ENCODE measurements at places on chromosomes 1 and 21.

GRCh38 chr1:55081905-55082296, 42.6 kb downstream of the PCSK9 start:
- no peak for DNase-seq

DNA sequence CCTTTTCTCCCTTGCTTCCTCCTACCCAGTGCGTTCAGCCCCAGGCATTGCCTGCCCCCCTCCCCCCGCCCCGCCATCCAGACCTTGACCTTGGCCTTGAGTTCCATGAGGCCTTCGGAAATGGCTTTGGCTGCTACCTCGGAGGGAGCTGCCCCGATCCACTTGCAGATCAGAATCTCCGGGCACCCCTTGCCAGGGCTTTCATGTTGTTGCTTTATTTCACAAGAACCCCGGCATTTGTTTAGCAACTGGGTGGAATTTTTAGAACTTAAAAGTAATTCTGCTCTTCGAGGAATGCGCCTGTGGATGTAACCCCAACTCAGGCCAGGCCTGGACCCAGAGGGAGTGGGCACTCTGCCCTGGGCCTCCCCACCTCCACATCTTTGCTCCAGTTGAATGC, 154.1 kb upstream of the TMEM51 start:
- DNase-seq = no peak

GRCh38 chr1:246139745-246140182, 367.3 kb downstream of the SMYD3 start:
- no peak for DNase-seq

DNA sequence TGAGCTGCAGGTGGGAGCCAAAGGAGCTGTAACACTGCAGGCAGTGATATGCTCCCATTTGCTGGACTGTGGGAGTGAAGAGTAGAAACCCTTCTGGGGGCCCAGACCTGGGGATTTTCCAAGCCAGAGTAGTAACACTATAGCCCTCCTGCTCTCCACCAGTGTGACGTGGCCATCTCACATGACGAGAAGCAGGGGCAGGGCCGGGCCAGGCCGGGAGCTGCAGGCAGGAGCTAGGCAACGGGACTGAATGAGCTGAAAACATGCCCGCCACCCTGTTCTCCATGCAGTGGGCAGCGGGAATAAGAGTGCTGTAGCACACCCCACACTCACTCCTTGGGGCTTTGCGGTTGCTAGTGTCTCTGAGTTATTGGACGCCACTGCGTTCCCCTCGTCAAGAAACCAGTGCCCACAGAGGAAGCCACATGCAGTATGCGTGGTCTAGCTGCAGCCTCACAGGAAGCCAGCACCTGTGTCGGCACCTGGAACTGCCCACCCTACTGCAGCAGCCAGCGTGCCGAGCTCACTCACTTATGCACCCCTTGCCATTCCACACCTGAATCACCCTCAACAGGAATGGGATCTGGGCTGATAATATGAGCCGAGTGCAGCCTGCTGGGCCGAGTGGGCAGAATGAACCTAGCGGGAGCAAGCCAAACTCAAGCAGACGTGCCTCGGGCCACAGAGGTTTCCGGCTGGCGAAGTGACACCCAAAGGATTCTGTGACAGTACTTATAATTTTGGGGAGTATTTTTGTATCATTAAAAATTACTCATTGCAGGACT, 1389.6 kb downstream of the KCNT2 start:
- DNase-seq = no peak

GRCh38 chr1:31574749-31575368, 1.5 kb upstream of the TINAGL1 start:
- no peak for DNase-seq

- DNase-seq = no peak
Measured at GRCh38 chr1:41488040-41488951, 3.8 kb upstream of the EDN2 start.

- no peak for DNase-seq
Measured at GRCh38 chr1:207863893-207864535, 46.9 kb downstream of the CD34 start.

DNA sequence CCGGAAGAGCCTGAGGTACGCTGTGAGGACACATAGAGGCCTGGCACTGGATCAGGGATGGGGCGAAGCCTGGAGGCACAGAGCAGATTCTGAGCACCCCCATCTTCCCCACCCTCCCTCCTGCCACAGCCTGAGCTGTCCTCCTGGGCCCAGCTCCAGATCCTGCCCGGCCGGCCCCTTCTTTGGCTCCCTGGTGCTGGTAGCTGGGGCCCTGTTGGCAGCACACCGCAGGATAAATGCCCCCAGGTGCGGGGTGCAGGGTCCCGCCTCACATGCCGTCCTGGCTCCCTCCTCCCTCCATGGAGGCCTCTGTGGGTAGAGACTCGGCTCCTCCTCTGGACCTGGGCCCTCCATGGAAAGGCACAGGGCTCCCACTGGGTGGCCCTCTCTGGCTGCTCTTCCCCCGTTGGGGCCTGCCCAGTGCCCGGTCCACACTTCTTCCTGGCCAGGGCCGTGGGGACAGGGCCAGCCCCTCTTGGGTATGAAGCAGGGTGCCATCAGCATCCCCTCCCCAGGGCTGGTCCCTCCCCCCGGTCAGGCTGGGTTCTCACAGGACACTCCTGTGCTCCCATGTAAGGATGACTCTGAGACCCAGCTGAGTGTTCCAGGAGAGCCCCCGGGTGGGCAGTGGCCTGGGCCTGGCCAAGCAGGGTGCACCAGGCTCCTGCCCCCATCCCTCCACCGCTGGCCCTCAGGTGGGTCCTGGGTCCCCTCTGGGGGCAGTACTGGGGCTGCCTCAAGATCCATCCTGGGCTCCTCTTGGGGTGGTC, 1.1 kb upstream of the OBSCN start:
- no peak for DNase-seq

DNA sequence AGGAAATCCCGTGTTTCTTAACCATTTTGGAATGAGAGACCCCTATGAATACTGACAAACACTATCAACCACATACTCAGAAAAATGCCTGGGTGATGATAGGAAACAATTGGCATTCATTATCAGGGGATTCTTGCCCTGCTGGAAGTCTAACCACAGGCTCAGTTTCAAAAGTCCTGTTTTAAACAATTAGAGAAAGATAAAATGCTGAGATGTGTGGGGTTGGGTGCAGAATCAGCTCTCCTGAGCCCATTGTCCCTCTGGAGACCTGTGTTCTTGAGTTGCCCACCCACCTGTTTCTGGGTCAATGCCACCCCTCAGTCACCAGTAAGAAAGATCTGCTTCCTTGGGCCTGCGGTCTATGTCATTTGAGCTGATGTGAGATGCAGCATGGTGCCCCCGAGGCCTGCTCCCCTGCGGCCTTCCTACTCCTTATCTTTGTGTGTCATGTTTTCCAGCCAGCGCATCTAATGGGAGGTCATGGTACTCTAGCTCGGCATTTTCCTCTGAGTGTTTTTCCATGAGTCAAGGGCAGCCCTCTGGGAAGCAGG, 130.3 kb upstream of the PLXNA2 start:
- DNase-seq = no peak

GRCh38 chr1:119467219-119467618, 39.8 kb upstream of the HSD3B1 start:
- DNase-seq = no peak

DNA sequence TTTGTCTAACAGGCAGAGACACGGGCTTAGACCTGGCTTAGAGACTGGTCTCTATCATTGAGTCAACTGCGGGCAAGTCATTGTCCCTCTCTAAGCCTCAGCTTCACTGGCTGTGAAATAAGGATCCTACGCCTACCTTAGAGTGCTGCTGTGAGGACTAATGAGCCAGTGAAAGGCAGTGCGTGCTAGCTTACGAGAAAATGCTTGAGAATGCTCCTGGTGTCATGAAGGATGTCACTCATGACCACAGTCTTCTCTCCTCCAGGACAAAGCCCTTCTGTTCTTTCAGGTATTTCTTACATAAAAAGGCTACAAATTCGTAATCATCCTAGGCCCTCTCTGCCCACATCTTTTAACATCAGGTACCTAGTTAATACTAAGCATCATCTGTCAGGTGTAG, 16.5 kb upstream of the A3GALT2 start:
- no peak for DNase-seq

DNA sequence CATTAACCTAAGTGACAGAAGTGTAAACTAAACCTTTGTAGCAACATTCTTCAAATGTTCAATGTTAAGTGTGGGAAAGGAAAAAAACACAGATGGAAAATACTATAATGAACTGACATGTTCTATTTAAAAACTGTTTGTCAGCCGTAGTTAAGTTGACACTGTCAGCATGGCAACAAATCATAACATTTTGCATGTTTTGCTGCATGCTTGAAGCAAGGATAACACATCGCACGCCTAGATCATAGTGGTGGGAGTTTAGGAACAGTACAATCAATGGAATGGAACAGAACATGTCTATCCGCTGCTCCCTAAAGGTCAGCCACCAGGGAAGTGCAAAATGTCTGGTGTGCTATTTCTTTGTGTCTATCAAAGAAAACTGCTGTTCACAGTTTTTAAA, 62.5 kb upstream of the ESRRG start:
- DNase-seq = no peak

DNA sequence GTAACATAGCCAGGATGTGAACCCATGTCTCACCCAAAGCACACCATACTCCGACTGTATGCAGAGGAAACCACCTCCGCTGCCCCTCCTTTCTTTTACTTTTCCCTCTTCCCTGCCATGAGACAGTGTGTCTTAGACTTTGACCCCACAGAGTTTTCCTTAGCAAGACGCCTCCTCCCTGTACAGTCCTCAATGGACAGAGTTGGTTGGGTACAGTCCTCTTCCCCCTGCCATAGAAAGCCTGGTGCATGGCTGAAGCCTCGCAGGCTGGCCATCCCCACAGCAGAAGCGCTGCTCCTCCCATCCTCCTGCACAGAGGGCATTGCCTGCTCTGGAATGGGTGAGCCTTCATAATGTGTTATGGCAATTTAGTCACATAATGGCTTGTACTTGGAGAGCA, 127.9 kb downstream of the PLPP3 start:
- no peak for DNase-seq

- peak; percentile 74 for DNase-seq
Measured at GRCh38 chr1:216046336-216046735, 376.9 kb downstream of the USH2A start.

GRCh38 chr1:185073725-185074124, 28.4 kb downstream of the RNF2 start:
- DNase-seq = no peak

GRCh38 chr1:74468982-74469603, 43.3 kb downstream of the LRRC53 start:
- peak; percentile 65 for DNase-seq

DNA sequence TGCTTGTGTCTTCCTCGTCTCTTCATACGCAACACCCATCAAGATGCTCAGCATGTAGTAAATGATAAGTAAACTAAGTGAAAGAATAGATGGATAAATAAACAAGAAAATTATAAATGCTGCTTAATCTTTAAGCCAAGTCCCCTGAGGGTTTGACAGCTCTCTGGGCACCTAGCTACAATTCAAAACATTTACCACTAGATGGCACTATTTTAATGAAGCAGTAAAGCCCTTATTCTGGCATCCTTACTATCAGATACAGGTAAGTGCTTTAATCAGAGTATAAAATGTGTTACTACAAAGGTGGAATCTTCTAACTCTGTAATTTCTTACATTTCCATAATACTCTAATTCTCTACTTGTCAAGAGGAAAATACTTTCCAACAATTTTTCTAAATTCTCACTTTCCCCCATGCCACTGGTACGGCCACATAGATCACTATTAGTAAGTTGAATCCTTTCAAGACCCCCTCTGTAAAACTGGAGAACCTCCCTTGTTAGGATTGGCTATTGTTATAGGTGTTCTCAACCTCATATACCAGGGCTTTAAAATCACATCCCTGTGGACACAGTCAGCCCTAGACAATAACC, 137.8 kb downstream of the BARHL2 start:
- DNase-seq = peak; percentile 9

DNA sequence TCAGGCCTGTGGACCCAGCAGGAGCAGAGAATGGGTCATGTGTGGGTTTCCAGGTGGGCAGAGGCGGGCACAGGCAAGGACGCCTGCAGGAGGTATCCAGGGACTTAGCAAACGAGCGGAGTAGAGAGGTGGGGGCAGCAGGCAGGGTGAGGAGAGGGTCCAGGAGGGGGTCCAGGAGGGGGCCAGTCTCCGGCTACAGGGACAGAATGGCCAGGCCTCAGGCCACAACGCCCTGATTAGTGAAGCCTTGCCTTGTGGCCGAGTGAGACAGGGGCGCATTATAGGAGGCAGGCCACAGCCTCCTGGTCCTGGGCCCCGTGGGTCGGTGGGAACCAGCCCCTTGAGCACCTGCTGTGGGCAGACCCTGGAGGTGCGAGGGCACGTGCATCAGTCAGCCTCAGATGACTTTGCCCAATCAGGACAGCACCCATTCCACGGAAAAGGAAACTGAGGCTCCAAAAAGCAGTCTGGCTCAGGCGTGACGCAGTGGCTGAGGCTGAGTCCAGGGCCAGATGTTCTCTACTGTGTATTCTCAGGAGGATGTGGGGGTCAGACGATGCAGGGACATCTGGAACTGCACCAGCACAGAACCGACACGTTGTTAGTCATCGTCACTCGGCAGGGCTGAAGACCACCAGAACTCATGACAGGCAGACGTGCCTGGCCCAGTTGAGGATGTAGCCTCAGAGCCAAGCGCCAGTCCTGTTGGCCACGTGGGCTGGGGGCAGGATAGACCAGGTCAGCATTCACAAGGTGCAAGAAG, 113.7 kb downstream of the CRYAA start:
- DNase-seq = no peak

DNA sequence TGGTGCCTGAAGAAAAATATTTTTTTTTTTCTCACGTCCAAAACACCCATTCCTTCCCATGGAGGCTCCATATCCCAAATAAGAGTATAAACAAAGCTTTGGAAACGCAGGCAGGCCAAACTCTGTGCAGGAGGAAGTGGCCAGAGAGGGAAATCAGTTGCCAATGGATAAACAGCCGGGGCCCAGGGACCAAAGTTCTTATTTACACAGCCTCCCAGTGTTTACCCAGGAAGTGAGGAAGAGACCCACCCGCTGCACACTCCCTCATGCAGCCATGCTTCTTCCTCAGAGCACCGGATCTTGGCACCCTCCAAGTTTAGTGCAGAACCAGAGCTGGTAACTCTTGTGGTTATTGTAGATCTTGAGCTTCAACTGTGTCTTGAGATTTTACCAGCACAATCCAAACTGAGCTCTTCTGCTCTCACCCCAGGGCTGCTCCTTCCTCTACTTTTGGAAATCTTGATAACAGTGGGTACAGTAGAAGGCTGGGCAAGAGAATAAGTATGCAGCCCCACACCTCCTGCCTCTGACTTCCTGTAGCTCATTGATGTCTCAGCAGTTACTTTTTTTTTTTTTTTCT, 14.2 kb downstream of the MARCKSL1 start:
- no peak for DNase-seq

GRCh38 chr1:183214021-183214970, 28.2 kb downstream of the LAMC2 start:
- DNase-seq = no peak

DNA sequence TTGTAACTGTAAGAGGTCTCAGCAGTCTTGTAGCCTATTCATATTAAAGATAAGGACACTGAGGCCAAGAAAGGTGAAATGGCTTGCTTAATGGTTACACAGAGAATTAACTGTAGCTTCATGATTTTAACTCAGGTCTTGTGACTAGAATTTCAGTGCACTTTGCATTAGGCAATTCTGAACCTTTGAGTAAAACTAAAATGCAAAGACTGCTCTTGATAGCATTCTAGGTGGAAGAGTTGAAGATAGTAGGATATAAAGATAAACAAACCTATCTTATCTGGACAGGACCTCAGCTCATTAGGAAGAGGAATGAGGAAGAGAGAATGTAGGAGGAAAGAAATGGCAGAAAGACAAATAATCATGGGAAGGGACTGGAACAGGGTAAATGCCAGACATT, 68.6 kb upstream of the RGL1 start:
- DNase-seq = no peak

Data from NCI-H446 treated with DMSO at 0.1 percent for 48 hours (cell line).